Astrocyte of the spinal cord (primary cell): ENCODE measurements at places on chromosomes 3 and 15.

GRCh38 chr15:91853948-91854638, 585 bp downstream of the SLCO3A1 start:
- peak; percentile 10 for DNase-seq

- DNase-seq = no peak
Measured at GRCh38 chr3:132654721-132655120, 4.9 kb downstream of the ACAD11 start.

- DNase-seq = peak; percentile 62
Measured at GRCh38 chr3:55406696-55407425, 80.2 kb downstream of the WNT5A start.

DNA sequence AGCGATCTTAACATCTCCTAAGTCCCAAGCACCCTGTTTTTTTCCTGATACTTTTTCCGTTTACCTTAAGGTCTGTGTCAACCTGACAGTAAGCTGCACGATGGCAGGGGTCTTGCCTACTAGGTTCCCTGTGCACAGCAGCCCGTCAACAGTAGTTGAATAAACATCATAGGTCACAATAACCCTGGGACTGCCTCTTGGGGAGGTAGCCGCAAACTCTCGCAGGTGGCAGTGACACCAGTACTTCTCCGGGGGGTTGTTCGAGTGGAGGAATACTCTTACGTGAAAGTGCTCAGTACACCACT, 365 bp upstream of the PDCD6IP start:
- no peak for DNase-seq

DNA sequence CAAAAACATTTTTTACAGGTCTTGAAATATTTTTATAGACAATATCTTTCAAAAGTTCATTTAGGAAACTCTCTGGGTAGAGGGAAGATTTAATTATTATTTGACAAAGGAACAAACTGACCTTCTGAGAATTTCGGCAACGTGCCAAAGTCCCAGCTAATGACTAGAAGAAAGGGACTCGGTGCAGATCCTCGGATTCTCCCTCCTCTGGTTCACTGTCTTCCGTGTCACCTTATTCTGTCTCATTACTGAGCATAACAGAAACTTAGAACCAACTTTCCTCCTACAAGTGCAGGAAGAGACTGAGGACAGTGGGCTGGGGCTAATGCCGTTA, 339.1 kb downstream of the MECOM start:
- DNase-seq = no peak

DNA sequence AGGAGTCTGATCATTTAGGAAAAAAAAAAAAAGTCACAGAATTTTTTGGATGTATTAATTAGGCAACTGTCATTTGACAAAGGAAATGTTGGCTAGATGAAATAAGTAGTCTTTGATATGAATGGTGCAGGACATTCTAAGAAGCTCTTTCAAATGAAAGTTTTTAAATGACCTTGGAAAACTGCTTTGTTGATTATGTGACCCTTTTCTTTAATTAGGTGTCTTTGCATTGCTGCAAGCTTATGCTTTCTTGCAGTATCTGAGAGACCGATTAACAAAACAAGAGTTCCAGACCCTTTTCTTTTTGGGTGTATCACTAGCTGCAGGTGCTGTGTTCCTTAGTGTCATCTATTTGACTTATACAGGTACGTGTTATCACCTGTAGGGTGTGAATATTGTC, 84.0 kb downstream of the STT3B start:
- DNase-seq = no peak
